Stimulated activated CD4-positive, alpha-beta T cell treated with anti-CD3 and anti-CD28 coated beads, Interleukin-15, amount 100 ng/mL, for 48 hours (primary cell): ENCODE measurements at places on chromosomes 5 and 9.

GRCh38 chr9:115118879-115119218 is 892 bp upstream of the TNC start:
- no peak for DNase-seq

DNA sequence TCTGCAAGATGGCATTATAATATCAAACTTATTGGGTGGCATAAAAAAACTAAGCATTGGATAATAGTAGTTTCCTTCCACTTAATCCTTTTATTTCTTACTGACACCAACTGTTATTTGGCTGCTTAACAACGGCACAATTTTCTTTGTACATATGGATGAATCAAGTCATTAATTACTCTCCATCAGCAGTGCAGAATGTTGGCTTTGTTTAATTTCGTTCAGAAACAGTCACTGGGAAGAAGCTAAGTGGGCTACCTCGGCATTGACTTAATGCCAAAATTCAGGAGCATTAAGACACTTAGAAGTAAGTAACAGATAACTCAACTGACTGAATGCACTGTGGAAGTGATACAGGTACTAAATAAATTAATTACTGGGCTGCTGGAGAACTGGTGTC is 460.4 kb downstream of the CTNND2 start:
- DNase-seq = no peak

GRCh38 chr9:134252084-134252830 is 74.0 kb upstream of the RXRA start:
- no peak for DNase-seq

DNA sequence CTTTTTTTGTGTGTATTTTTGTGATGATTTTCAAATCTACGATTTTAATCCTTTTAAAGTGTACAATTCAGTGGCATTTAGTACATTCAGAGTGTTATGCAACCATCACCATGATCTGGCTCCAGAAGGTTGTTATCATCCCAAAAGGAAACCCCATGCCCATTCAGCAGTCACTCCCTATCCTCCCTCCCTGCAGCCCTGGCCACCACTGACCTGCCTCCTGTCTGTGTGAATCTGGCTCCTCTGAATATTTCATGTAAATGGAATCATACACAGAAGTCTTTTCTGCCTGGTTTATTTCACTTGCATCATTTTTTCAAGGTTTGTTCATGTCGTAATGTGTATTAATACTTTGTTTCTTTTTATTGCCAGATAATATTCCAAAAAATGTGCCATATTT is 32.5 kb downstream of the HABP4 start:
- no peak for DNase-seq
